Memory B cell (primary cell): ENCODE measurements at places on chromosomes 5 and 9.

- DNase-seq: no peak
These were observed 67.3 kb downstream of the DOCK8 start for GRCh38 chr9:281741-282645.

DNA sequence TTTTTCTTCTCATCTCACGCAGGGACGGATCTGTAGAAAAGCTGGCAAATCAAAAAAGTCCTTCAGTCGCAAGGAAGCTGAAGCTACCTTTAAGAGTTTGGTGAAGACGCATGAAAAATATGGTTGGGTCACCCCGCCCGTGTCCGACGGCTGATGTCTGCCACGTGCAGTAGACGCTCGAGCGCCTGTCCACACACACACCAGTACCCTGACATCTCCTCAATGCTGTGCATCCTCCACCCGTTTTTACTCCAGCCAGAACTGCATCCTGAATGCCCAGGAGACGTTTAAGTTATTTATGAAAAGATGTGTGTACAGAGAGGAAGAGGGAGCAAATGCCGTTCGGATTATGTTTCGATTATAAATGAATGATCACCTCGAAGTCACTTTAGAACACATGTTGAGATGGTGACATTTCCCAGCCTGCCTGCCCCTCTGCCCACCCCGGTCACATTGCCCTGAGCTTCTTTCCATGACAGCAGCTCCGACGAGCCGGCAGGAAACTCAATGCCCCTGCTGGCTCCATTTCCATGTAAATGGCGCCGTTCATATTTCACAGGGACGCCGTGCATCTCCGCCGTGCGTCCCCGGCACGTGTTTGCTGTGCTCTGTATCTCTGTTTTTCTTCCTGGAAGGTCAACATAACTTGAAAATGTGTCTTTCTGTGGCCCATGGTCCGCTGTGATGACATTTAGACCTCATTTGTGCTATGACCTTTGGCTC is 42.7 kb downstream of the UBE2QL1 start:
- no peak for DNase-seq

DNA sequence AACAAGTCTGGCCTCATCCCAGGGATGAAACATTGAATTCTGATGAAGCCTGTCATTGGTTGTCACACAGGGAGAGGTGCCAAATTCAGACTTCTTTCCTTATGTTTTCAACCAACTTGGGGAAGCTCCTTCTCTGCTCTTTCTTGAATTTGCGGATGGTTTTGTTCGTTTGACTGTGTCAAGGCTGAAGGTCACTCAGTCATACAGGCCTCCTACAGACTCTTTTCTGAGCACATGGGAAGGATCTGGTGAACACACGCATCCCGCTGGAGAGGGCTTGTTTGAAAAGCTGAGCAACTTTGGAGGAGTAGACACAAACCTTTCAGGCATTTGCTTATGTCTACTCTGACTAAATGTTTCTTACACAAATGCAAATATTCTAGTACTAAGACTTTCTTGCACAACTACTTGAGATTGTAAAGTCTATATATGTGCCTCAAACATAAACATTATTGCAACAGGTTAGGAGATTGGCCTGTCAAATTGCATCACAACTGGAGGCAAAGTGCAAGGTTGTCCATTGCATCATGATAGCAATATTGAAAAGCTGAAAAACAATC is 151.5 kb upstream of the NR3C1 start:
- DNase-seq: no peak

- no peak for DNase-seq
These were observed 161.1 kb downstream of the FBXL17 start for GRCh38 chr5:108220834-108221233.

GRCh38 chr5:78907255-78907891 is 77.7 kb downstream of the ARSB start:
- no peak for DNase-seq

- DNase-seq: no peak
These were observed 26.9 kb downstream of the CAMSAP1 start for GRCh38 chr9:135880438-135880837.

DNA sequence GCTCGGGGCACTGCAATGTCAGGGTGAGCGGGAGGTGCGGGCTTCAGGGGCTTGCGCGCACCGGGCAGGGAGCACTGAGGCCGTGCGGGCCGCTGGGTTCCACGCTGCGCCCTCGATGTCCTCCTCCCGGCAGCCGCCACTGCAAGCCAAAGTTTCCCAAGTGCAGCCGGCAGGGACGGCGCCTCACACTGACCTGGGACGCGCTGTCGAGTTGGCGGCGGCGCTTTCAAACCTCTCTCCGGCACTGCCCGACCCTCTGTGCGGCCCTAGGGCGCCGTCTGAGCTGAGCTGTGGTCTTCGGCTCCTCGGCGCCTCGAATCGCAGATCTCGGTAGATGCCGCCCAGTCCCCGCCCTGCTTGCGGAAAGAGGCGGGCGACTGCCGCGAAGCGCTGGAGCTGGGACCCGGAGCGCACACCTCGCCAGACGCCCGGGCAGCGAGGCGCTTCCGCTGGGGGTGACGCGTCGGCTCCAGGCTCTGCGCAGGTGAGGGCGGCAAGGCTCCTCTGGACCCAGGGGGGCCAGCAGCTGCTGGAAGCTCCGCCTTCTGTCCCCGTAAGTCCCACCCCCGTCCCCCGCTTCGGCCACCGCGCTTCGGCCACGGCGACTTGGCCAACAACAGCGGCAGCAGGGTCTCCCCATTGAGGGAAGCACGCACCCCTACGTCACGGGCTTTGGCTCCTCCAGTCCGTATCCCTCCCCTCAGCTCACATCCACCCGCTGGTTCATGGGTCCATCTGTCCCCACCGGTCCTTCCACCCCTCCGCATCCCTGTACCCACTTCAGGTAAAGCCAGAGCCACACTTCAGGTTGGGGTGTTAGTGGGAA is at the start of gene ANKRD34B:
Gene ANKRD34B, minus strand, starts transcription at position 320 of the 826 bp plus-strand sequence. CDS start 10,261 bp downstream, outside the sequence.
- no peak for DNase-seq

- no peak for DNase-seq
These were observed 367.1 kb downstream of the CDK5RAP2 start for GRCh38 chr9:120212853-120213200.
